ENCODE measurements at places on chromosomes 12 and 14. TPM values are rescaled to one million over a fixed set of nuclear protein-coding genes. Genes with fewer than 3 reads are reported as not detected.
A peak's percentile ranks its signal among the peaks of the same experiment; 100 is the strongest.

DNA sequence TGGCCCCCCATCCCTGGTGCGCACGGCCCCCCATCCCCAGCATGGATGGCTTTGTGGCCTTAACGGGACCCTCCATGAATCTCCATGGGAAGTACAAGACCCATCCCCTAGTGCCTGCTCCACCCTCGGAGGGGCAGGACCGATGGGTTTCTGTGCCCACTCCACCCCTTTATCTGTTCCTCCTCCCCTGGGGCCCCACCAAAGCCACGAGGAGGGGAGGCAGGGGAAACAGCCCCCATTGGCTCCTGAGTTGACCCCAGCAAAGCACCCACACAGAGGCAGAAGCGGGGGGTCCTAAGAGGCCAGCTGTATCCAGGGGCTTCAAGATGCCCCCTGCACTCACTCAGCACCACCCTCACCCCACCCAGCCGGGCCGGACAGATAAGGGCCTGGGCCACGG lies 36.1 kb upstream of the TMEM179 start:
- no peaks in the 10 kb centered on the region for H3K36me3 ChIP-seq
- no peak for DNase-seq
- H3K27ac ChIP-seq = no peak overlapping the region
- H3K4me1 ChIP-seq = no peaks in the 10 kb centered on the region
- H3K4me3 ChIP-seq = no peak overlapping the region
- H3K27me3 ChIP-seq = peaks cover 11% of the 10 kb centered on the region

Gene IQSEC3
- total RNA-seq = 0.46 TPM

Gene RHOJ
- 29.6 TPM for total RNA-seq

DNA sequence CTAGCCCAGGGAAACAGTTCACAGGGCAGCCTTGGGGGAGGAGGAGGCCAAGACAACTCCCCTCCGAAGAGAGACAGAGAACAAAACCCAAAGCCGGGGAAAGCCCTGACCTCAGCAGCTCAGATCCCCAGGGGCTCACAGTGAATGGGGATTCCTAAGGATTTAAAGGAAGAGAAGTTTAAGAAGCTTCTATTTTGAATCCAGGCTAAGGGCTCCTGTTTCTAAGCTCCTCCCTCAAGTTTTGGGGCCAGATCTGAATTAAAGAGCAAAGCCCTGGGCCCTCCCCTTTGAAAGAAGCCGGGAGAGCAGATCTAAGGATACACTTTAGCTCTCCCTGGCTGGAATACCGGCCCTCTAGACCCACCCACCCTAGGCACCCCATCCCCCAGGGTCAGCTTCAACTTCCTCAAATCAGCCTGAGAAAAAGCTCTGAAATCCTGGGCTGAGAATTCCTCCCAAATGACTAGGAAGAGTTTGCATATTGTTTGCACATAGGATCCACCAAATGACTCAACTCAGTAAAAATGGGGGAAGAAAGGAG lies 3.9 kb downstream of the KDM2B start:
- DNase-seq = peak; percentile 85
- peak overlapping the region; percentile 66 for H3K4me3 ChIP-seq
- H3K4me1 ChIP-seq = peaks cover 43% of the 10 kb centered on the region
- no peaks in the 10 kb centered on the region for H3K27me3 ChIP-seq
- peak overlapping the region; percentile 96 for H3K27ac ChIP-seq
- peaks cover 6% of the 10 kb centered on the region for H3K36me3 ChIP-seq

All from astrocyte (in vitro differentiated cells and primary cell).